ENCODE measurements at places on chromosomes 12 and 14.

- no peak for DNase-seq
These were observed 59.9 kb downstream of the LIN7A start for GRCh38 chr12:80877721-80878265.

- DNase-seq, result no peak
These were observed 94.0 kb upstream of the FAR2 start for GRCh38 chr12:29054858-29055663.

DNA sequence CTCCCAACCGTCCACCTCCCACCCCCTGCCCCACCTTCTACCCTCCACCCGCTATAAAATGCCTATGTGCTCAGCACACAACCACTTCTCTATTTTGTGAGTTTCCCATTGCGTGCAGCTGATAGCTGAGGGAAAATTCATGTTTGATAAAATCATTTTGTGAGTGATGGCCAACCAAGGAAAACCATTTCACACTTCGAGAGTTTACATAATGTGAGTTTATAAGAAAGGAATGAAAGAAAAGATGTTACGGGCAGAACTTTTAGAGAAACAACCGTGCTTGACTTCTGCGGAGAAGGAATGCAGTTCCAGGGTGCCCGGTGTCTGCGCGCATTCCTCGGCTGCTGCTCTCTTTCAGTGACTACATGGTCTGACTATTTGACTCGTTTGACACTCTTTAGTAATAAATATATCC is 140.9 kb downstream of the EFCAB11 start:
- no peak for DNase-seq

DNA sequence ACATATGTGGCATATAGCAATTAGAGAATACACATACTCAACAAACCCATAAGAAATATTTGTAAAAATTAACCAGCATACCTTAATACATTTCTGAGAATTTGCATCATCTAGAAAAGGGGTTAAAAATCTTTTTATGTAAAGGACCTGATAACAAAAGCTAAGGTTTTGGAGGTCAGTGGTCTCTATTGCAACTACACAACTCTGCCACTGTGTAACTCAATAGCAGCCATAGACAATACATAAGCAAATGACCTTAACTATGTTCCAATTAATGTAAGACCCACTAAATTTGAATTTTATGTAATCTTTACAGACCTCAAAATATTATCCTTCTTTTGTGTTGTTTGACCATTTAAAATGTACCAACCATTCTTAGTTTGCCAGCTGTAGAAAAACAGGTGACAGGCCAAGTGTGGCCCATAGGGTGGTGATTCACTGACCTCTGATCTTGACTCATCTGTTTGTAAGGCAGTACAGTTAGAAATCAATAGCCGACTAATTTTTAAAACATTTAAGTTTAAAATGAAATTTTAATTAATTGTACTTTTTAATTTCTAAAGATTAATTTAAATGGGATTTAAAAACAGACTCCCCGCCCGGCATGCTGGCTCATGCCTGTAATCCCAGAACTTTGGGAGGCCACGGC is 7.4 kb upstream of the EPS8 start:
- no peak for DNase-seq
